ENCODE measurements at places on chromosomes 5 and 9.
A peak's percentile ranks its signal among the peaks of the same experiment; 100 is the strongest.

- no peak for DNase-seq
These were observed 31.1 kb downstream of the PGGT1B start for GRCh38 chr5:115231598-115231997.

- DNase-seq: no peak
These were observed 117.5 kb upstream of the SHB start for GRCh38 chr9:38186404-38187115.

- DNase-seq: no peak
These were observed 82.8 kb upstream of the TLE1 start for GRCh38 chr9:81772144-81772543.

- DNase-seq: peak; percentile 91
These were observed 8.8 kb upstream of the TRAF1 start for GRCh38 chr9:120935383-120935857.

GRCh38 chr5:74373076-74373475, 267.5 kb downstream of the ENC1 start:
- no peak for DNase-seq

DNA sequence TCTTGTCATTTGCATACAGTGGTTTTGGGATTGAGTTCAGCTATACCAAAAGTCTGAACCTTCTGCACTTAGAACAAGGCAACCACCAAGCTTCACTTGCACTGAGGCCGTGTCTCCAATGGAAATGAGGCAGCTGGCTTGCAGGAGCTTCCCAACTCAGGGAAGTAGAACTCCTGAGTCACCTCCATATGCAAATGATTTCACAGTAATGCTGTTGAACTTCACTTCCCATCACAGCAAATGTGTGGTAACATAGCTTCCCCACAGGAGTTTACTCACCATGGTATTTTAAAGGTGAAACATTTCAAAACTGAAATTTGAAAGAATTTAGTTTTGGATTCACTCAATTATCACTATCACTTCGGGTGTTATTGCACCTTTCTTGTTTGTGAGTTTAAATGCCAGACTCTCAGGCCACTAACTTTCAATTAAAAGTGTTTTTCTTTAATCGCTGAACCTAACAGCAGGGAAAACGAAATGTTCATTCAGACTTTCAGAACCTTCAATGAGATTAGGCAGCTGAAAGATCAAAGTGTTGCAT, 9.0 kb downstream of the CD274 start:
- DNase-seq: no peak

- DNase-seq: no peak
These were observed 118.3 kb downstream of the SLC1A3 start for GRCh38 chr5:36724467-36725332.

Data from NCI-H1105 treated with DMSO at 0.1 percent for 48 hours (cell line).